NCI-H1105 (cell line): ENCODE measurements at places on chromosomes 4 and X.

GRCh38 chrX:134727363-134727762 is 69.1 kb upstream of the PLAC1 start:
- no peak for DNase-seq

DNA sequence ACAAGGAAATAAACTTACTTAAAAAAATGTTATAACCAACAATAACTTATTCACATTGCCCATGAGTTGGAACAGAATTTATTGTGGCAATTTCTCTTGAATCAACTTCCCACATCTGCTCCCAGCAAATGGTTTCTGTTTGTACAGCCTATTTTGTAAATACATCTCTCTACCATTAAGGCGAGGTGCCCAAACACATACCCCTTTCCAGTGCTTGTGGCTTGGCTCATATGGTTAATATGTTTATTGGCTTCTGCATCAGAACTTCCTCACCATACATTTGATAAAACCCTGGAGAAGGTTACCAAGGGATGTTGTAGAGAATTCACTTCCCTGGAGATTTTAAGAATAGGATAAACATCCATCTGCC is 207.1 kb downstream of the SOWAHB start:
- no peak for DNase-seq

GRCh38 chr4:75327804-75328512 is 186.2 kb downstream of the RCHY1 start:
- no peak for DNase-seq

- no peak for DNase-seq
These were observed 413.0 kb downstream of the MAPK10 start for GRCh38 chr4:85946821-85947220.
